ENCODE measurements at places on chromosomes 5 and 9.

DNA sequence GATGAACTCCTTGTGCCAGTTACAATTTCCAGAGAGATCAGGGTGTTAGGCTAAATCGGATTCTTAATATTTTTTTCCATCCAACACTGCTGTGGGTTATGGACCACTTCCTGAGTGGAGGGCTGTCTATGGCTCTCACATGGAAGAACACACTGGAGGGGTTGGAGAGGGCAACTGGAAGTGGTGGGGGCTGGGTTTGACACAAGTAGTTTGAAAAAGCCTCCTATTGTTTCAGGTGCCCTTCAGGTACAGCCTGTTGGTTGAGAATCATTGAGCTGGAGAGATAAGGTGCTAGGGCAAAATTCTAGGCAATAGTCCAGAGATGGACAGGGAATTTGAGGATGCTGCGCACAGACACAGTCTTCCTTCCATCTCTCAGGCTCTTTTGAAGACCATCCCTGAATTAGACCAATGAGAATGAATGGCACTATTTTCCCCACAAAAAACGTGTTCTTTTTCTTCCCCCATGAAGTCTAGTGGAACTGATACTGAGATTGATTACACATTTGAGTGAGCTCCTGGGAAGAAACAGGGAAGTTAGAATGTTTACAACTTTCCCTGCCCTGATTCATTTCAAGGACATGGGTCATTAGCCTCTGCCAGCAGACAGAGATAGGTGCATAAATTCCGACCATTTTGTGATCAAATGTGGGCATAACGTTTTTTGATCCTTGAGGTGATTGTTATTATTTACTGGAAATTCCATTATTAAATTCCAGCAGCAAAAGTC lies 87.7 kb downstream of the ACER2 start:
- no peak for DNase-seq

DNA sequence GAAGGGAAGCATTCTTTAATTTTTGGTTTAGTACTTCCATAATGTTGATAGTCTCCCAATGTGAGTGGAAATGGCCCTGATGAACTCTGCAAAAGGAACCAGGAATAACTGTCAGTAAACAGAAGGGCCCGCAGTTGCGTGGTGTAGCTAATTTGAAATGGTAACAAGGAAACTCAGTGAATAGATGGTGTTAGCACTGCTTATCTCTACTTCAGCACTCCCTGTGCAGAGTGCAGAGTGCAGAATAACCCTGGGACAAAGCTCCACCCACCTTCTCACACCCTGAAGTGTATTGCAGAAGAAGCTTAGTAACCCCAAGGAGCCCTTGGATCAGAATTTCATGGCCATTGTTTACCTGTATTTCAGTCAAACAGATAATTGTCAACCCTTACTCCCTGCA lies 158.9 kb downstream of the PCSK5 start:
- DNase-seq: no peak

GRCh38 chr9:26437056-26437711 lies 455.4 kb downstream of the CAAP1 start:
- no peak for DNase-seq

GRCh38 chr9:76444322-76444929 lies 14.6 kb upstream of the GCNT1 start:
- no peak for DNase-seq

- no peak for DNase-seq
Measured at GRCh38 chr9:116100711-116101121, 52.9 kb upstream of the PAPPA start.

DNA sequence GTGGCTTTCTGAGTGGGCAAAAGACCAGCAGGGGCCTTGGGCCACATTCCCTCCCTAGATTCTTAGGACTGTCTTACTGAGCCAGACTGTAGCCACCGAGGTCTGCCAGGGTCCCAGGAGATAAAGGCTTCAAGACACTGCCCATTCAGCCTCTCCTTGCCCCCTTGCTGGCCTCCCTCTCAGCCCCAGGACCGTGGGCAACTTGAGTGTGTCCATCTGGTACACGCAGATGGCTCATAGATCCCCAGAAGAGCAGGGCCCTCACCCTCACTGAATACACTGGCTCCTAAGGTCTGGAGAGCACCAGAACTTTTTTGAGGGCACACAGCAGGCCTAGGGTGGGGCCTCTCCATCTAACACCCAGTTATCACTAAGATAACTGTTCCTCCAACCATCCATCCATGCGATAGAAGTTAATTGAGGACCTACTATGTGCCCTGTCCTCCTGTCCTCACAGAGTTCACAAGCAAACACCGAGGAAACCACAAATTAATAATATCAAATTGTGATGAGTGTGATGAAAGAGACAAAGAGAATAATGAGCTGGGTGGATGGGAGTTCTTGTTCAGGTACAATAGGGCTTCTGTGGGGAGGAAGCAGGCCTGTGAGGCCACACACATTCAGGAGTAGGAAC lies 4.9 kb upstream of the PDGFRB start:
- DNase-seq: no peak

DNA sequence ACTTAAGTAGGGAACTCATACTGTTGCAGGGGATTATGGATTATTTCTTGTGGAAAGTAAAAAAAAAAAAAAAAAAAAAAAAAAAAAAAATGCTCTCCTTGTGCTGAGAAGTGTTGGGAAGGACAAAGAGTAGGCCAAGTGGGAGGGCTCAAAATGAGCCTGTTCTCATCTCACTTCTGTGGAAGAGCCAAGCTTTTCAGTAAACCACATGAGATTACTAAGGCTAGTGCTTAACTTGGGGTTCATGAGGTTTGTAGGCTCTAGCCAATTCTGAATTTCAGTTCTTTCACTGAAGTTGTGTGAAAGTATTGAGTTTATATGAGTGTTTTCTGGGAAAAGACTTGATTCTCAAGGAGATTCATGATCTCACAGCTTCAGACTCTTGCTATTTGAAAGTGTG lies 23.0 kb upstream of the CEP78 start:
- no peak for DNase-seq

- no peak for DNase-seq
Measured at GRCh38 chr5:76693141-76693540, 22.8 kb upstream of the F2R start.

- DNase-seq: no peak
Measured at GRCh38 chr5:91118796-91119195, 264.3 kb downstream of the ARRDC3 start.

GRCh38 chr5:96963267-96963666 lies 27.4 kb downstream of the LNPEP start:
- no peak for DNase-seq

- DNase-seq: no peak
Measured at GRCh38 chr9:27888661-27889295, 315.5 kb upstream of the C9orf72 start.

DNA sequence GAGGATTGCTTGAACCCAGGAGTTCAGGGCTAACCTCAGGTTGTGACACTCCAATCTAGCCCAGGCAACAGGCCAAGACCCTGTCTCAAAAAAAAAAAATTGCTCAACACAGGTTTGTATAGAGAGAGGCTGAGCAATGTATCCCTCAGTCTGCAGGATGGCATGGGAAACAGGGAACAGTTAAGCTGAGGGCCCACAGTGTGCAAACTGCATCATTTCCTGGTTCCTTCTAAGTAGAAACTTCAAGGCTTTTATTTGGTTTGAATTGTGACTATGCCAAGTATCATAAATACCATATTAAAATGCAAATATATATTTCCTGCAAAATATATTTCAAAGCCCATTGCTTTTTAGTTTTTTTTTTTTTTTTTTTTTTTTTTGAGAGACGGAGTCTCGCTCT lies 13.7 kb upstream of the ROPN1L start:
- no peak for DNase-seq

GRCh38 chr5:109759306-109759705 lies 69.6 kb downstream of the MAN2A1 start:
- DNase-seq: no peak

GRCh38 chr9:124779368-124780059 lies 2.6 kb downstream of the OLFML2A start:
- DNase-seq: no peak

GRCh38 chr9:123537809-123538208 lies 181.8 kb downstream of the CRB2 start:
- DNase-seq: no peak

DNA sequence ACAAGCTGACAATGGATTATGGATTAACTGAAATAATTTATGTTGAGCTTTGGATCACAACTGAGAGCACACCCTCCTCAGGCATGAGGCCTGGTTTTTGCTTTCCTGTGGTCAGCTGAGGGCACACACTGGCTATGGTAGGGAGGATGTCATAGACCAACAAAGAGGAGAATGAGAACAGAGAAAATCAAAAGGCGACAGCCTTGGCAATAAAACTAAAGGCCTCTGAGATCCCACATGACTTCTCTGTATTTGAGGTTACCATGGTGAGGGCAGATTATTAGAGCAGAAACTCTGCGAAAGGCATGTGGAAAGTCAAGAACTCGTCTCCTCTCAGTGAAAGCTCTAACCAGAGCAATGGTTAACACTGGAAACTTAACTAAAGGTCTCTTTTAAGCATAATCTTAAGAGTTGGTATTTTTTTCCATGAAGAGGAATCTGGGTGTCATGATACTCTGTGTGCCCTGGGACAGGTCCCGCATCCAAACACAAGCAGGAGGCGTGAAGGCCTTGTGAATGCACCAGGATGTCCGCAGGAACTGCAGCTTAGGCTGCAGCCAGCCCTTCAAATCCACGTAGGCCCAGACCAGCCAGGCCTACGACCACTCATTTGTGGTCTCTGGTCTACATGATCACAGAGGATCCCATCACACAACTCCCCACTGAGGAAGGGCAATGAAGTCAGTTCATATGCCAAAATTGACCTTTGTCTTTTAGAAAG lies 12.4 kb upstream of the MEIKIN start:
- DNase-seq: no peak

DNA sequence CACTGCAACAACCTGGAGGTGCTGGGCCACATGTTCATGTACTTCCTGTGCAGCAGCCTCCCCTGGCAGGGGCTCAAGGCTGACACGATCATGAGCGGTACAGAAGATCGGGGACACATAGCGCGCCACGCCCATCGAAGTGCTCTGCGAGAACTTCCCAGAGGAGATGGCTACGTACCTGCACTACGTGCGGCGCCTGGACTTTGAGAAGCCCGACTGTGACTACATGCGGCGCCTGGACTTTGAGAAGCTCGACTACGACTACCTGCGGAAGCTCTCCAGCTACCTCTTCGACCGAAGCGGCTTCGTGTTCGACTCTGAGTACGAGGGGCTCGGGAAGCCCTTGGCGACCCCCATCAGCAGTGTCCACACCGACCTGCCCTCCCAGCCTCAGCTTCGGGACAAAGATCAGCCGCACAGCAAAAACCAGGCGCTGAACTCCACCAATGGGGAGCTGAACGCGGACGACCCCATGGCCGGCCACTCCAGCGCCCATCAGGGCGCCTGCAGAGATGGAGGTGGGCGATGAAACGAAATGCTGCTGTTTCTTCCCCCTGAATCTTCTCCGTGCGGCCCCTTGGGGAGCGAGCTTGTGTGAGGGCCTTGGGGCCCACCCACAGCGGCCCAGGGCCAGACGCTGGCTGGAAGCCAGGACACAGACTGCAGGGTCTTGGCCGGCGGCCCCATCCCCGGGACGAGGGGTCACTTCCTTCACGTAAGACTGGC lies 56.5 kb downstream of the JAK2 start:
- DNase-seq: no peak

DNA sequence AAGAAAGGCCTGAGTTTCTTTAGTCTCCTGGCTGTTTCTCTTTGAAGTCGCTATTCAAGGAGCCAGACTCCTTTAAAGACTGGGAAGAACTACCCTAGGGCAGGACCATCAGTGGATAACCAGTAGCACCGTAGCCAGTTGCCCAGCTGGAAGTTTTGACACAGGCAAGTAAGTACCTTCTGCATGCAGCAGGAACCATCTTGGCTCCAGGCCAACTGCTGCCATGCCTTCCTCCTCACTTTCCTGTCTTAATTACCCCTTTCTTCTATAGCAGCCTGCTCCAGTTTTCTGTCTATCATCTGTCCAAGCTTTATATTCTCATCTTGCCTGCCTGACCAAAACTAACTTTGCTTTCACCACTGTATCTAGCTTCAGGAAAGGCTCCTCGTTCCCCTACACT lies 149.7 kb upstream of the SV2C start:
- no peak for DNase-seq

- no peak for DNase-seq
Measured at GRCh38 chr9:6911901-6912638, 154.3 kb downstream of the KDM4C start.

DNA sequence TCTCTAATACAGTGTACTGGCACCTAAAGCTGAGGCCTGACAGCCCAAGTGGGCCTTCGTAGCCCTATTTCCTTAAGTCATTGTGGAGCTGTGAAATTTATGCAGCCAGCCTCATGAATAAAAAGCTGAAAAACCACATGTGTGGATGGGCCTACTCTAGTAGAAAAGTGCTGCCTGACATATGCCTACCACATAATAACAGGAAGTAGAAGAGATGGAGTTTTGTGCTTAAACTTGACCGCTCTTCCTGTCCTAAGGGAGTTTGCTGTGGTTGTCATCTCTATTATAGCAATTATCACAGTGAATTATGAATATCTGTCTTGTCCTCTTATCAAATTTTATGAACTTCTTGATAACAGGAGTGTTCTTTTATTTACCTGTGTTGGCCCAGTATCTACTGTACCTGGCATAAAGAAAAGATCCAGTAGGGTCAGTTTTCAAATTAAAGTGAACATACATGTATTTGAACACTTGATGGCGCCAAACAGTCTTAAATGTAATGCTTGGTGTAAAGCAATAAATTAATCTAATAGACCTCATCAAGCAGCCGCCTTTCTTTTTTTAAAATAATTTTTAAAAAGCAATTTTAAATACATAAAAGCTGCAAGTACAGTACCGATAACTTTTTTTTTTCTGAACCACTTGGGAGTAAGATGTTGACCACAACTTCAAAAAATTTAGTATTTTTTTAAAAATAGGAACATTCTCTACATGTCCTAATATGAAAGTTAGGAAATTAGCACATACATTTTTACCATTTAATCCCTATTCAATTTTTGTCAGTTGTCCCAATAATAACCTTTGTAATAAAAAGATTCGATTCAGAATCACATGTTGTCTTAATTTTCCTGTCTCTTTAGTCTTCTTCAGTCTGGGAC lies 51.0 kb downstream of the FKTN start:
- no peak for DNase-seq

DNA sequence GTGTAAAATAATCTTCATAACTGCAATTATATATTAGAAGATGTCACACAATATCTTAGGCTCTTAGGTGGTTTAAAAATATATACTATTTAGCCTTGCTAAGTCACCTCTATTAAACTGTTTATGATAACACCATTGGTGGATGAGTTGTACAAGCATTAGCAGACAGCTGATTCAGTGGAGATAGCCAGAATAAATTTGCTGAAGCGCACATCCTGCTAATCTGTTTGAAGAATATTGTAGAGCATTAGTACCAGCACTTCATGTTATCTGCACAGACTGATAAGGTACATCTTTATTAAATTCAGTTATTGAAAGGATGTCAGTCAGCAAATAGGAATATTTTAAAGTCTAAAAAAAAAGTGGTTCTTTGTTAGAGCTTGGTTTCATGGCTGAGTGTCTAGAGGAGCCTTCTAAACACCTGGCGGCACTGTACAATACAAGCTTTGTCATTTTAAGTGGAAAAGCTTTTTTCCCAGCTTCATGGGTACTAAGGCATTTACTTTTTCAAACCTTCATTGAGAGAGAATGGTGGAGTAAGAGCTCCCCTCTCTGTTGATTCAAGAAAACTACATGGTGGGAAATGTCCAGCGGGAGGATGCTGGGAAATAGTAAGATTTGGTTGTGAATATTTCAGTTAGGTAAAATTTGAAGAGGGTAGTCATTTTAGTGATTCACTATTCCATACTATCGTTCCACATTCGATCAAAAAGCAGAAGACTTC lies 275.1 kb downstream of the SLF1 start:
- DNase-seq: no peak

Measured in stimulated activated CD4-positive, alpha-beta T cell treated with anti-CD3 and anti-CD28 coated beads, TNF-alpha, amount 100 ng/mL, for 4 hours (primary cell).